Activated T-helper 2 cell treated with anti-CD3 and anti-CD28 coated beads, Interferon-gamma antibody, Interleukin-2, Interleukin-4, amounts not matched to agents 10 μg/mL and 5 μg/mL and 100 μg/mL, durations not matched to agents 14 hours and 24 hours and 36 hours (primary cell): ENCODE measurements at places on chromosomes 1 and 21. TPM values are rescaled to one million over a fixed set of nuclear protein-coding genes. Genes with fewer than 3 reads are reported as not detected.

Gene TMEM82
- total RNA-seq = not detected in 2 replicates

Gene SIPA1L2
- 3.4 and 3.7 TPM in 2 replicates for total RNA-seq

Gene S100A9
- total RNA-seq = not detected in 2 replicates

Gene CYP4A11
- total RNA-seq = not detected in 2 replicates

GRCh38 chr21:25186273-25186672, 421.0 kb downstream of the MRPL39 start:
- H3K4me1 ChIP-seq = no peaks in the 10 kb centered on the region
- H3K36me3 ChIP-seq = no peaks in the 10 kb centered on the region
- H3K4me3 ChIP-seq = no peak overlapping the region
- no peak for DNase-seq

DNA sequence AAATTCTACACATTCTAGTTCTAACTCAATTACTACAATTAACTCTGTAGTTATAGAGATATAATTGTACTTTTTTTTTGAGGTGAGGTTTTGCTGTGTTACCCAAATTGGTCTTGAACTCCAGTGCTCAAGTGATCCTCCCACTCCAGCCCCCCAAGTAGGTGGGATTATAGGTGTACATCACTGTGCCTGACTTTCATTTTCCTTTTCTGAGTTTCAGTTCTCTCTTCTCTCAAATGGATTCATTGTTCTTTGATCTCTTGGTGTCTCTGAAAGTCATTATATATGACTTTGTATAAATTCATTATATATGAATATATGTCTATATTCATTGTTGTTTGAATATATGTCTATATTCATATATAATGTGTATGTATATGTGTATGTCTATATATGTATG, 74.0 kb upstream of the GALNT2 start:
- DNase-seq = no peak
- no peaks in the 10 kb centered on the region for H3K36me3 ChIP-seq
- no peak overlapping the region for H3K4me3 ChIP-seq
- H3K27ac ChIP-seq = no peak overlapping the region

DNA sequence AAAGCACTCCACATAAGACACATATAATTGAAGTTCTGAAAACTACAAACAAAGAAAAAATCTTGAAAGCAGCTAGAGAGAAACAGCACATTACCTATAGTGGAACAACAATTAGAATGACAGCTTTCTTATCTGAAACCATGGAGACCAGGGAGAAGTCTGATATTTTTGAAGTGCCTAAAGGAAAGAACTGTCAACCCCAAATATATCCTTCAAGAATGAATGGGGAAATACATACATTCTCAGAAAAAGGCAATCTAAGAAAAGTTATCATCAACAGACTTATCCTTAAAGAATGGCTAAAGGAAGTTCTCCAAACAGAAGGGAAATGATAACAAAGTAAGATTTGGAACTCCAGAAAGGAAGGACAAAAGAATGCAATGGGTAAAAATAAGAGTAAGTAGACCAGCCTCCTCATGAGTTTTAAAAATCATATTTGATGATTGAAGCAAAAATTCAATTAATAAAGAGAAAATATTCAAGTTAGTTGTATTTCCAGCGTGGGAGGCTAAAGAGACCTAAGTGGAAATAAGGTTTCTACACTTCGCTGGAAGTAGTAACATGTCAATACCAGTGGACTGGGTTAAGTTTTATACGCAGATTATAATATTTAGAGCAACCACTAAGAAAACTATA, 170.8 kb upstream of the SAMSN1 start:
- no peak for DNase-seq
- H3K27ac ChIP-seq = no peak overlapping the region
- peaks cover 27% of the 10 kb centered on the region for H3K4me1 ChIP-seq
- no peak overlapping the region for H3K4me3 ChIP-seq
- H3K27me3 ChIP-seq = no peaks in the 10 kb centered on the region

GRCh38 chr1:25748531-25749205, 51.3 kb upstream of the SELENON start:
- H3K4me1 ChIP-seq = no peaks in the 10 kb centered on the region
- peaks cover 18% of the 10 kb centered on the region for H3K27me3 ChIP-seq
- H3K36me3 ChIP-seq = no peaks in the 10 kb centered on the region
- DNase-seq = no peak
- no peak overlapping the region for H3K27ac ChIP-seq

DNA sequence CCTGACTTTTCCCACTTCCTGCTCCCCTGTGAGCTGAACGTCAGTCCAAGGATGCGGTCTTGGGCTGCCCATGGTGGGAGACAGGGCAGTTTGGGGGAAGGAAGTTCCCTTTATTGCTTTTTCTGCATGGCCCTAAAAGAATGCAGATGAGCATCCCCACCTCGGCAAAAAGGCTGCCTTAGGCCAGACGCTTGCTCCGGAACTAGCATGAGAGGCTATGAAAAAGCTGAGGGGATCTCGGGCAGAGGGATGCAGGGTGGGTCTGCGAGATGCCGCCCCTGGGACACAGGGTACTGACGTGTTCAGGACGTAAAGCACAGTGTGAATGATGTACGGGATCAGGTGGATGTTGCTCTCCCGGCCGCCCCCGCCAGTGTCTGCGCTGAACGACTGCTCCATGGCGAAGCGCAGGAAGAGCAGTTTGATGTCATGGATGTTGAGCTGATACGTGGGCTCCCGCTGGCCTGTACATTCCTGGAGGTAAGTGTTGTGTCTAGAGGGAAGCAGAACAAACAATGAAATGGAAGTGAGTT, 125.8 kb downstream of the UBR4 start:
- H3K4me3 ChIP-seq = no peak overlapping the region
- peaks cover 87% of the 10 kb centered on the region for H3K36me3 ChIP-seq
- H3K4me1 ChIP-seq = peaks cover 19% of the 10 kb centered on the region
- H3K27me3 ChIP-seq = no peaks in the 10 kb centered on the region

GRCh38 chr21:42145569-42146272, 73.2 kb upstream of the ABCG1 start:
- H3K4me1 ChIP-seq = peaks cover 6% of the 10 kb centered on the region
- peak; percentile 58 for DNase-seq

- H3K4me1 ChIP-seq = peaks cover 9% of the 10 kb centered on the region
- no peaks in the 10 kb centered on the region for H3K27me3 ChIP-seq
- no peak overlapping the region for H3K27ac ChIP-seq
- DNase-seq = no peak
- H3K36me3 ChIP-seq = peaks cover 63% of the 10 kb centered on the region
- H3K4me3 ChIP-seq = no peak overlapping the region
Observed at GRCh38 chr1:1819762-1820161, 41.5 kb upstream of the NADK start.

- H3K4me1 ChIP-seq = peaks cover 2% of the 10 kb centered on the region
- H3K27me3 ChIP-seq = no peaks in the 10 kb centered on the region
- no peak for DNase-seq
- H3K36me3 ChIP-seq = no peaks in the 10 kb centered on the region
- no peak overlapping the region for H3K27ac ChIP-seq
- H3K4me3 ChIP-seq = no peak overlapping the region
Observed at GRCh38 chr1:202580619-202581018, 129.6 kb downstream of the SYT2 start.
